ENCODE measurements at places on chromosomes 1 and 21. TPM values are rescaled to one million over a fixed set of nuclear protein-coding genes. Genes with fewer than 3 reads are reported as not detected.

DNA sequence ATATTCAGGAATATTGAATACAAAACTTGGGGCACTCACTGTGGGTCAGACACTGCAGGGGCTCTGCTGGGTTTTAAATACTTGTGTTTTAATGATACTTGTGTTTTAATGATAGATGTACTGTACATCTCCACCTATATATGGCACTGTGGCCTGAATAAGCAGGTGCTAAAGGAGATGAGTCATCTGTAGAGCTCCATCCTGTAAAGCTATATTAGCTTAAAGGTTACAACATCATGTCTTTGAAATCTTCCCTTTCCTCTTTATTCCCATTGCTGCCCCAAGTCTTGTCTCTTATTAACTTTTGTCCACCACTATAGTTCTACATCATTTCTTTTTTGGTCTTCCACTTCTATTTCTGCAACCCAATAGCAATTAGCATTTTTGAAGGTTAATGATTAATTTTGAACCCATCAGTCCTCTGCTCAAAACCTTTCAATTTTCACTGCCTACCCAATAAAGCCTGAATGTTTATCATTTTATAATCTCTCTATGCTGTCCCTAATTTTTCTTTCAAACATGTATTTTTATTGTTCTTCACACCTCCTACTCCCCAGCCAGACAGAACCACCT is 113.3 kb upstream of the PTGFR start:
- no peak for DNase-seq
- no peaks in the 10 kb centered on the region for H3K27me3 ChIP-seq
- no peak overlapping the region for H3K4me3 ChIP-seq
- no peaks in the 10 kb centered on the region for H3K36me3 ChIP-seq
- no peaks in the 10 kb centered on the region for H3K4me1 ChIP-seq
- H3K27ac ChIP-seq: no peak overlapping the region

DNA sequence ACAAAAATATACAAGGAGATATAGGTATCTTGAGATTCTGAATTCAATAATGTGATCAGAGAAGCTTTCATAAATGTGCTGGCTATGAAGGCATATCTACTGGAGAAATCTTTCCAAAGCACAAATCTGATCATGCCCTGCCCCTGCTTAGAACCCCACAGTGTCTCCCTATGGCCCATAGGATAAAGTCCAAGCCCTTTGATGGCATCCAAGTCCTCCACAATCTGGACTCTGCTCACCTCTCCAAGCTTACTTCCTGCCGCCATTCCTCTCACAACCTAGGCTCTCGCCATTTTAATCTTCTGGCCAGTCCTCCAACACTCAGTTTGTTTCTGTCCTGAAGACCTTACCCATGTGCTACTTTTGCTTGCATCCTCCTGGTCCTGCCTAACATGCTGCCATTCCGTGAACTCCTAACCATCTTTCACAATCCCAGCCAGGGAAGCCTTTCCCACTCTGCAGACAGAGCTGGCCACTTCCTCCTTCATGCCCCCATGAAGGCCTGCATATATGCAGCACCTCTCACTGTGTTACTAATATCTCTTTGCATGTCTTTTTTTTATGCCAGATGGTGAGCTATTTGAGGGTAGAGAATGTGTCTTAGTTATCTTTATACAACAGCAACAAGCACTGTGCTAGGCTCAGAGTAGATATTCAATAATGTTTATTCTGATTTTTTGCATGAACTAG is 5.6 kb upstream of the ATP1A1 start:
- peaks cover 5% of the 10 kb centered on the region for H3K4me1 ChIP-seq
- no peak overlapping the region for H3K27ac ChIP-seq
- H3K27me3 ChIP-seq: no peaks in the 10 kb centered on the region
- DNase-seq: no peak
- no peaks in the 10 kb centered on the region for H3K36me3 ChIP-seq

GRCh38 chr21:45827302-45827692 is 154.3 kb upstream of the COL6A1 start:
- H3K27me3 ChIP-seq: peaks cover 37% of the 10 kb centered on the region
- H3K27ac ChIP-seq: no peak overlapping the region
- no peak for DNase-seq
- H3K4me3 ChIP-seq: no peak overlapping the region

DNA sequence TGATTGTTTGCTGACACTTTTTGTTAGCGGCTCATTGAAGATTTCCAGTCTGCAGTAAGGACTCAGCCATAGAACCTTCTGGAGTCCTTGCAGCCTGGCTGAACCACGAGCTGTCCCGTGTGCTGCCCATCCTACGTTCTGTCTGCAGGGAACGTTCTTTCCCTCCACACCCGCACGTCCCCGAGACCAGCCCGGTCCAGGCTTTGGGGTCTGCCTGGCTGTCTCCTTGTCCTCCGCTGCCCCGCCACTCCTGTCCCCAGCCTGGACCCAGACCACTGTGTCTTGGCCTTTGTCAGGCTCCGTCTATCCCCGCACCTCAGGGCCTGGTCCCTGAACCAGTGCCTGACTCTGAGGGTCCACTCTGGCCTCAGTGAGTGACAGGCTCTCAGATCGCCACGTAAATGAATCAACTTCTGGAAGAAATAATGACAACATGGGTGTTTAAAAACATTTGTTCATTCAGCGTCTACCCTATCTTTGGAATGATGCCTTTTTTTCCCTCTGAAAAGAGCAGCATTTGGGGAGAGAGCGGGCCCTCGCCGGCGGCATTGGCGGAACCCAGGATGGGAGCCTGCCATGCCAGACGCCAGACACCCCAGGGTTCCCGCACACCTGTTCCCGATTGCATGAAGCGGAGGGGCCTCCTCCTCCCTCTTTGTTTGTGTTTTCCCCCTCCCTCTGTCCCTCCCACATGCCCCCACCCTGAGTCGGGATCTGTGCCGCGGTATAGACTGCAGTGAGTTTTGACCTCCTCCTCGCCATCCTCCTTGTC is 43.9 kb upstream of the C1orf174 start:
- H3K4me1 ChIP-seq: no peaks in the 10 kb centered on the region
- H3K36me3 ChIP-seq: no peaks in the 10 kb centered on the region
- H3K4me3 ChIP-seq: no peak overlapping the region
- H3K27ac ChIP-seq: no peak overlapping the region
- DNase-seq: no peak

GRCh38 chr1:95364546-95364945 is 130.5 kb downstream of the RWDD3 start:
- H3K4me1 ChIP-seq: no peaks in the 10 kb centered on the region
- no peak for DNase-seq
- H3K27me3 ChIP-seq: no peaks in the 10 kb centered on the region

Gene HIPK1
- 34.1 TPM for total RNA-seq

Gene CD1B
- not detected for total RNA-seq

Gene GBP4
- total RNA-seq: 2.5 TPM

Gene GNAT2
- not detected for total RNA-seq

Gene WNT4
- total RNA-seq: 4.8 TPM

Gene CASQ1
- not detected for total RNA-seq

Data from esophagus squamous epithelium (tissue), 5 donors.